GM13976 (cell line): ENCODE measurements at places on chromosomes 7 and 10.
A peak's percentile ranks its signal among the peaks of the same experiment; 100 is the strongest.

- no peak for DNase-seq
Observed at GRCh38 chr7:159093351-159093971, 51.2 kb downstream of the VIPR2 start.

DNA sequence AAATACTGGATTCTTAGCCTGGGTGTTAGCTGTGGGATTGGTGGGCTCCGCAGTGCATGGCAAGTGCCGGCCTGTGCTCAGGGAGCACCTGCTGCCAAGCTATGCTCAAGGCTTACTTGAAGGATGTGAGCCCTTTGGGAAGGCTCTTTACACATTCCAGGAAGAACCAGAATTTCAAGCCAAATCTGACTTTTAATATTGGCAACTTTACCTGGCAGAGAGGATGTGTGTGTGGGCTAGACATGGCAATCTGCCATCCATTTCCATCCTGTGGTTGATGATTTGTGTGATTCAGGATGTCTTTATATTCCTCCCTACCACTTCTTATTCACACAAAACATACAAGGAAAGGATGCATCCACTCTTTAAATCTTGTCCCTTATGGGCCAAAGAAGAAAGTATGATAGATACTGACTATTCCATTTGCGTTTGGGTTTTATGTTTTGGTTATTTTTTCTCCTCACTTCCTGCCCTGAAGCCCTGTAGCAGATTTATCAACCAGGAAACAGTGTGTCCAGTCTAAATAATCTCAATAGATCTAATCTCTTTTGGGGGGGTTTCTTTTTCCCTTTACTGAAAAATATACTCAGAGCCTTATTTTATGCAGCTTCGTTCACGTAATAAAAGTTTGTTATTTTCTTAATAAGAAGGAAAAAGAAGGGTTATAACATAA is 247.1 kb downstream of the COBL start:
- no peak for DNase-seq

DNA sequence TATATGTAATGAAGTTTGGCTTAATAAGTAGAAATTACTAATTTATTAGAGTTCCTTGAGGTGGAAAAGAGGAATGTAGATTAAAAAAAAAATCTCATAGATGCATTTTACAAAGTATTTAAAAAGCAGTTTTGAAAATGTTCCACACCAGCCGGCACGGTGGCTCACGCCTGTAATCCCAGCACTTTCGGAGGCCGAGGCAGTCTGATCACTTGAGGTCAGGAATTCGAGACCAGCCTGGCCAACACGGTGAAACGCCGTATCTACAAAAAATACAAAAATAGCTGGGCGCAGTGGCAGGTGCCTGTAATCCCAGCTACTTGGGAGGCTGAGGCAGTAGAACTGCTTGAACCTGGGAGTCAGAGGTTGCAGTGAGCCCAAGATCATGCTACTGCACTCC is 3.2 kb upstream of the CHRM2 start:
- DNase-seq, result no peak

GRCh38 chr7:44213877-44214388 is 13.2 kb downstream of the YKT6 start:
- DNase-seq, result no peak

- peak; percentile 46 for DNase-seq
Observed at GRCh38 chr7:151884312-151885201, 7.6 kb upstream of the PRKAG2 start.

- no peak for DNase-seq
Observed at GRCh38 chr7:83835424-83835823, 186.5 kb upstream of the SEMA3E start.

DNA sequence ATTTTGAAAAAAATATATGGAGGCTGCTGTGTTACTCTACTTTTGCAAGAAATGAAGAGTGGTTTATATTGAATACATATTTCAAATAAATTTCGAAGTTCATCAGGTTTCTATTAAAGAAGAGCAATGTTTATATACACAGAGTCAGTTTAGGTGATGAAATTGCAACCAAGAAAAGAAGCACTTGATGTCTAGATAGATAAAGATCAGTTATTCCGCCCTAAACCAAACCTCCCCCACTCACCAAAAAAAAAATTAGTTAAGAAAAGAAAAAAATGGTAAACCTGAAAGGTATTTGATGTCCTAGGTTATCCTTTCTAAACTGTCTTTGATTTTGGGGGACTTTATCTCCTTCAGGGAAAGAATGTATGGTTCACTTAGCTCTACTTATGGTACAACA is 111.8 kb downstream of the SKIDA1 start:
- DNase-seq, result no peak

DNA sequence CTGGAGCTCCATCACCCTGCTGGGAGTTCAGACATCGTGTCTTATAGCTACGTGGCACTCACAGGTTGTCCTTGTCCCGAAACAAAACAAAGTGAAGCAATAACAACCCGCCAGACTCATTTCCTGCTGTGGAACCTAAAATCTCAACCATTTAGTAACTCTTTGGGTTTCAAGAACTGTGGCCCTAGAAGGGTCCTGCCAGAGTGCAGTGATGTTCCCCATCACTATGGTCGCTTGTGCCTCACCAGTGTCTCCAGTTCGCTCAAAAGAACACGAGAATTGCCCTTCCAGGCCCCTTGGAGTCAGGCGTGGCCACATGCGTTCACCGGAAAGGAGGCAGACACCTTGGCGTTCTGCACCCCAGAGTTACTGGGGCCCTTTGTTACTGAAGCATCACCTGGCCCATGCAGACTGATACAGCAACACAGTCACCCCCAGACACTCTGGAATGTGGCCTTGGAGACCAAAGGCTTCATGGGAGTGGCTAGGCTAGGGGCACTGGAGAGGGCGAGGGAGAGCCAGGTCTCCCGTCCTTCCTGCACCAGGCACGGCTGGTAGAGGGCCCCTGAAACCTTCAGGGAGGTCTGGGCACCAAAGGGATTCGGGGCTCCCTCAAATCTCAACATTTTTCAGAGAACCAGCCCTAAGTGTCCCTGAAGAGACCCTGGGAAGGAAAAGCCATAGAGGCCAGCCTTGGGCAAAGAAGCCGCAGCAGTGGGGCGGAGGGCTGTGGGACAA is 908 bp downstream of the CRYGN start:
- DNase-seq, result no peak

DNA sequence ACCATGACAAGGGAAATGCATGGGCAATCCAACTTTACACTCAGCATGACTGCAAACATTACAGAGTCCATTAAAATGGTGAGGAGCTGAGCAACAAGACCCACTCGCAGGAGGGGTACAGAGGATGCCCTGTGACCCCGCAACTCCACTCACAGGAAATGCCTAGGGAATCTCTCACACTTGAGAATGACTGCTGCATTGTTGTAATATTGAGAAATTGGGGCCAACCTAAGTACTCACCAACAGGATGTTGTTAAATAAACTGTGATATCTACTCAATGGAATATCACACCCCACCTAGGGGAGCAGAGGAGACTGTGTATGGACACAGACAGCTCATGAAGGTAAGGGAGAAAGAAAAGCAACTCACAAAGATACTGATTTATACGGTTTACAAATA is 53.4 kb upstream of the CAMK2B start:
- DNase-seq, result peak; percentile 12

DNA sequence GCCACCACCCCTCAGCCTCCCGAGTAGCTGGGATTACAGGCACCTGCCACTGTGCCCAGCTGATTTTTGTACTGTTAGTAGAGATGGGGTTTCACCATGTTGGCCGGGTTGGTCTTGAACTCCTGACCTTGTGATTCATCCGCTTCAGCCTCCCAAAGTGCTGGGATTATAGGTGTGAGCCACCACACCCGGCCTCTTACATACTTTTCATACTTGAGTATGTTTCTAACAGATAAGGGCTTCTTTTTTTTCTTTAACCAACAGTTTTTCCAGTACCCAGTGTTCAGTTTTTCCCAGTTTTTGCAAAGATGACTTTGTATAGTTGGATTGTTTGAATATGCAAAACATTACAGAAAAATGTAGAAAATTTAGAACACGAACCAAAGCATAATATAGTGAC is 7.7 kb downstream of the EIF4H start:
- no peak for DNase-seq

- DNase-seq, result no peak
Observed at GRCh38 chr7:156650042-156650441, 9.5 kb downstream of the RNF32 start.

DNA sequence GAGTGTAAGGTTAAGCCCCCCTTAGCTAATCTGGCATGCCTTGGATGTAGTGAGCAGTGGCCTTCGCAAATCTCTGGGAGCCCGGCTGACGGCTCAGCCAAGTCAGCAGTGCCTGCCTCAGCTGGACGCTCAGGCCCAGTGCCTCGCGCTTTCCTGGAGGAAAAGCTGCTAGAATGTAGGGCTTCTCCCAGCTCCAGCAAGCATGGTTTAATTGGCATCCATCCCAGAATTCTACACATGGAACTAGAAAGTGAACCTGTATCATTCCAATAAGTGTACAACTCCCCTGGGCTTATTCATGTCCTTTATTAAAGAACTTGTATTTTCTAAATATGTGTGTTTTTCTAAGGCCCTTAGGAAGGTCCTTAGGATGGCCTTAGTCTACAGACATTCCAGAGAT is 287.8 kb upstream of the SHH start:
- DNase-seq, result no peak

- no peak for DNase-seq
Observed at GRCh38 chr7:70893422-70893821, 238.5 kb upstream of the GALNT17 start.

DNA sequence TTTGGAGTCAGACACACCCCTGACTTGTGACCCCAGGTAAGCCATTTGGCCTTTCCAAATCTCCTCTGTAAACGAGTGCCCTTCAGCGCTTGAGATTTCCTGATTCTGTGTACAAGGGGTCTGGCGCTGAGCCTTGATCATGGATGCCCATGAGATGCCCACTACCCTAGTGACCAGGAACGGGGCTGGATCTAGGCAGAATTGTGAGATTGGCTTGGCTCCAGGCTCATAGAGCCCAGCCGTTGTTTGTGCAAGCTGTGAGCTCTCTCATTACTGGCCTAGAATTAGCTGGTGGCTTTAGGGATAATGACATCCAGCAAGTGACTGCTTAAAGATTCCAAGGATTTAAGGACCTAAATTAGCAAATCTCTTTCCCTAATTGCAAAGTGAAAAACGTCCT is 84.9 kb downstream of the CAMK1D start:
- no peak for DNase-seq

- no peak for DNase-seq
Observed at GRCh38 chr10:34761453-34761852, 53.6 kb downstream of the PARD3 start.

DNA sequence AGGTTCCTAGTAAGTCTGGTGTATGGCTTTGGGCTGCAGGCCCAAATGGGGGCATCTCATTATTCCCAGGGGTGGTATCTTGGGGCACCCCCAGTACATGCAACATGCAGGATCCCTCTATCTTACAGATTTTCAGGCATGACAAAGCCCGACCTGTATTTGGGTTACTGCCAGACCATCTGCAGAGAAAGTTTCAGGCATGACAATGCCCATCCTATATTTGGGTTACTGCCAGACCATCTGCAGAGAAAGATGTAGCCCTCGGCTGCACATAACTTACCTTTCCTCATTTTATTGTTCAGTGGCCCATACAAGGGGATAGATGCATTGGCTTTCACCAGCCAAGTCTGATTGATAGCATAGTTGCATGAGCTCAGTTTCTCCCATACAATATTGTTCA is 112.2 kb upstream of the RAB18 start:
- DNase-seq, result no peak

GRCh38 chr7:141891336-141891735 is 24.9 kb upstream of the OR9A4 start:
- DNase-seq, result no peak

DNA sequence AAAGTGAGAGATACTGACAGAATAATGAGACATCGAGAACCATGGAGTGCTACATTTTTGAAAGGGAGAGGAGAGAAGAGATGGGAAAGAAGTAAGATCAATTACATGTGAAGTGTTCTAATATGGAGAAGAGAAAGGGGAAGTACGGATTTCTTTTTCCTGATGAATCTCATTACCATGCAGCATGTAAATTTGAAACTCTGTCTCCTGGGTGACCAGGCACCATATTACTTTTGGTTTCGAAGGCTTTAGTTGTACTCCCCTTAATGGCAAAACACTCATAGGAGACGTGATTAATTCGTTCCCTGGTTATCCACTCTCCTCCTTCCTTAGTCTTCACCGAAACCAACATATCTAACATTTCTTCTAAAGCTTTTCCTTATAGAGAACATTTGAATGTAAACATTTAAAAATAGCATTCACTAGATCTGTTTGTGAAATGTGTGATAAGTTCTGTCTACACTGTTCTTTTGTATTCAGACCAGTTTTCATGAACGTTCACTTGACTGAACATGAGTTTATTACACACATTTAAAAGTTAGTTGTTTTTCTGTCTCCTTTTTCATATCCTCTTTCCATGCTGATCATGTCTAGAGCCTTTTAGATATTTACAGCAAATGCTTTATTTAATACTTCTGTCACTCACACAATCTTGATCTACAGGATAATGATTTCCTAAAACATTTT is 80.2 kb upstream of the MSRB2 start:
- DNase-seq, result peak; percentile 36

DNA sequence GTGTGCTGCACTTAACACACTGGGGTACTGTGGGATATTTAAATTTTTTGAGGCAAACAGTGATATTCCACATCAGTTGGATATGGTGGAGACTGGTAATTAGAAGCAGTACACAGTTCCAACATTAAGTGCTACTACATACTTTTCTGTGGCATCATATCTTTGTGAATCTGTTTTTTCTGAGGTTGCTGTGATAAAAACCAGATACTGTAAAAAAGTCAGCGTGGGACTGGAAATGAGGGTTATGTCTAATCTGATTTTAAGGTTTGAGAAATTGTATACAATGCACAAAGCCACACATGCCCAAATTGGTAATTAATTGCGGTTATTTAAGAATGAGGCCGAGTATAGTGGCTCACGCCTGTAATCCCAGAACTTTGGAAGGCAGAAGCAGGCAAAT is 41.2 kb downstream of the TBC1D12 start:
- no peak for DNase-seq

DNA sequence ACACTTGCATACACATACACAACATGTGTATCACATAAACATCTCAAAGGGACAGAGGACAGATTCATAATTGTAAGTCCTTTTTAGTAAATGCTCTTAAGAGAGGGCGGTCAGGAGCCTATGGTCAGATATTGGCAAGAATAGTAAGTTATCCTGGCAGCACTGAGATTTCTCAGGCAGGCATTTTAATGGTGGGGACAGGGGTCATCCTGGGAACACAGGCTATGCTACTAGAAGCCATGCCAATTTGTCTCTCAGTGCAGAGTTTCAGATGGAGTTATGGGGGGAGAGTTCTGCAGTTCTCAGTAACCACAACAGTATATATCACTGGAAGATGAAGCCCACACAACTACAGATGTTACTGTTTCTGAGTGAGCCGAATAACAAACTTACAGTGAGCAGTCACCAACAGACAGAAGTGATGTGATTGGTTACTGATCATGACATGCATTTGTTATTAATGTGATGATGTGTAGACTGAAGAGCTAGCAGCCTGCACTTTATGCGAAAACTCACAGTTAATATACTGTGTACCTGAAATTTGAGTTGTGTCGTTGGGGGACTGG is 16.4 kb downstream of the ZNF487 start:
- DNase-seq, result peak; percentile 61
